CD4-positive, alpha-beta T cell (primary cell): ENCODE measurements at places on chromosomes 6 and 20.

GRCh38 chr20:5991623-5992441 is 41.4 kb downstream of the MCM8 start:
- no peak for DNase-seq

- no peak for DNase-seq
Measured at GRCh38 chr6:135075018-135075417, 20.4 kb upstream of the HBS1L start.

GRCh38 chr6:151440498-151440897 is 11.4 kb downstream of the RMND1 start:
- no peak for DNase-seq

DNA sequence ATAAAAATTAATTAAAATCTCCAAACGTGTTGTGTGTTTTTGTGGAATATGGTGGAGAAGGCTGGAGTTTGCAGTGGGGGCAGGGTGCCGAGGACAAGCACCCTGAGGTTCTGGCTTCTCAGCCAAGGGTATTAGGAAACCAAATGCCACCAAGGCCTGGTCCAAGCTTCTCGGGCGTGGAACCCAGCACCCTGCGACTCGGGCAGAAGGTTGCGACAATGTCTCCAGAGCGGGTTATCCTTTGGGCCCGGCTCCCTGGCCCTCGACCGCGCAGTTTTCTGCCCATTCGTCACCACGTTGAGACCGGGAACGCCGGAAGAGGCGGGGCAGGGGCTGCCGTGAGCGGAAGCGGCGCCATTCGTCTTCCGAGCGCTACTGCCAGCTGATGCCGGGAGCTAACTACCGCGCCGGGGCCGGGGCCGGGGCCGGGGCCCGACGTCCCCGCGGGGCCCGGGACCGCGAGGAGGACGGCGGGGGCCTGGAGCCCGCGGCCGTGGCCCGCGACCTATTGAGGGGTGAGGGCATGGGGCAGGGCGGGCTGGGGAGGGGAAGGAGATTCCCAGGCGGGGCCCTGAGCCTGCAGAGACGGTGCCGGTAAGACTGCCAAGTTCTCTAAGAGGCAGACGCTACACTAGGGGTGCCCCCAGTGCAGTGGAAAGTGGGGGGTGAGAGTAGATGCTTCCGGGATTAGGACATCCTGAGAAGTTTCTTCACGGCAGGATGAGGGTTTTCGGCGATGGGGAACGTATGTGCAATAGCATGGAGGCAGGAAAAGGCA is at the start of gene RRP36:
RRP36 (plus strand) TSS at position 354 of the 778 bp plus-strand sequence; CDS start at position 386, 32 bp downstream.
- DNase-seq, result peak; percentile 57

- peak; percentile 40 for DNase-seq
Measured at GRCh38 chr6:143536461-143536865, 24.9 kb upstream of the FUCA2 start.

GRCh38 chr6:17086469-17086868 is 15.4 kb upstream of the STMND1 start:
- no peak for DNase-seq

- no peak for DNase-seq
Measured at GRCh38 chr6:1099264-1099663, 212.6 kb upstream of the FOXQ1 start.

DNA sequence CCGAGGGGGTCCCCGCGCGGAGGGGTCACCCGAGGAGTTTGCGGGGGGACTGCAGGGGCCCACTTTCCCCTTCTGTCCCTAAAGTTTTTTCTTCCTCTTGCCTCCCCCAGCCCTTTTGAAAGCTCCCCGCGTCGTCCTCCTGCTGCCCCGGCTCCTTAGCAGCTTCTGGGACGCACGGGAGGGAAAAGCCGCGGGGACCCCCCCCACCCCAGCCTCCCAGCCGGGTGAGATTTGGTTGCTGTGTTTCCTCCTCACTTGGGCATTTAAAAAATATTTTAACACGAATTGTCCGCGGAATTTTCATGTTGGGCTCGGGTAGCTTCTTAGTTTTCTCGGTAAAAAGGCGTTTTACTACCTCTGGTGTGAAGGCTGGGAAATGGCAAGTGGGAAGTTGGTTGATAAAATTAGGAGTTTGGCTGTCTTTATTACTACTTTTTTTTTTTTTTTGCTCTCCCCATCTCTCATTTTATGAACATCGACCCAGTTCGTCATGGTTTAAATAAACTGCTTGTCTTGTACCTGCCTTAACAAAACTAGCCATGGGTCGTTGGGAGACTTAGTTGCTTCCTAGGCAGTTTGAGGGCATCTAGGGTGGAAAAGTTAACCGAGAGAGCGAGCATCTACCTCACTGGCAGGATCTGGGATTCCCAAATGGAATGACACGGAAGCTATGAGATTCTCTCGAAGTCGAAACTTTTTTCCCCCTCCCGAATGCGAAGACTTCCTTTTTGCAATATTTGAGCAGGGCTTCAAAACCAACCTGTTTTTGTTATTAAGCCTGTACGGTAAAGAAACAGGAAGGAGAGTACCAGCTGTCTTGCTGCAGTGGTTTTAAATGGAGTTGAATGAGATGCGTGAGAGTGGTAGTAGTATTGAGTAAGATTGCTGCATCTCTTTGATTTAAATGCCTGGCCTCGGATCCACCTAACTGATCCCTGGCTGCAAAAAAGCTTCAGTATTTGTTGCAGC is 868 bp downstream of the NCOA3 start:
- DNase-seq, result peak; percentile 8

DNA sequence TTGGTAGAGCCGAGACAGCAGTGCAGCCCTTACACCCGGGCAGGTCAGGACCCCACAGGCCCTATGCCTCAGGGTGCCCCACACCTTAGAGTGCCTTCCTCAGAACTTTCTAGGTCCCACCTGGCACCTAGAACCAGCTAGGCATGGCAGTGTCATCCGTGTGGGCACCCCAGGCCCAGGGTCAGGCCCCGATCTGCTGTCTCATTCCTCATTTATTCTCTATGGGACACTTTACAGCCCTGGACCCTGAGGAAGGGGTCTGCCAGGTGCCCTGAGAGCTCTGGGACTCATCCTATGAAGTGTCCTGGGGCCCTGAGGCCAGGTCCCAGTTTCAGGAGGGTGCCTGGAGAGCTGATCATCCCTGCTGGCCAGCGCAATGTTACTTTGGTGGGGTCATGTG is 8.1 kb upstream of the BPI start:
- DNase-seq, result no peak

DNA sequence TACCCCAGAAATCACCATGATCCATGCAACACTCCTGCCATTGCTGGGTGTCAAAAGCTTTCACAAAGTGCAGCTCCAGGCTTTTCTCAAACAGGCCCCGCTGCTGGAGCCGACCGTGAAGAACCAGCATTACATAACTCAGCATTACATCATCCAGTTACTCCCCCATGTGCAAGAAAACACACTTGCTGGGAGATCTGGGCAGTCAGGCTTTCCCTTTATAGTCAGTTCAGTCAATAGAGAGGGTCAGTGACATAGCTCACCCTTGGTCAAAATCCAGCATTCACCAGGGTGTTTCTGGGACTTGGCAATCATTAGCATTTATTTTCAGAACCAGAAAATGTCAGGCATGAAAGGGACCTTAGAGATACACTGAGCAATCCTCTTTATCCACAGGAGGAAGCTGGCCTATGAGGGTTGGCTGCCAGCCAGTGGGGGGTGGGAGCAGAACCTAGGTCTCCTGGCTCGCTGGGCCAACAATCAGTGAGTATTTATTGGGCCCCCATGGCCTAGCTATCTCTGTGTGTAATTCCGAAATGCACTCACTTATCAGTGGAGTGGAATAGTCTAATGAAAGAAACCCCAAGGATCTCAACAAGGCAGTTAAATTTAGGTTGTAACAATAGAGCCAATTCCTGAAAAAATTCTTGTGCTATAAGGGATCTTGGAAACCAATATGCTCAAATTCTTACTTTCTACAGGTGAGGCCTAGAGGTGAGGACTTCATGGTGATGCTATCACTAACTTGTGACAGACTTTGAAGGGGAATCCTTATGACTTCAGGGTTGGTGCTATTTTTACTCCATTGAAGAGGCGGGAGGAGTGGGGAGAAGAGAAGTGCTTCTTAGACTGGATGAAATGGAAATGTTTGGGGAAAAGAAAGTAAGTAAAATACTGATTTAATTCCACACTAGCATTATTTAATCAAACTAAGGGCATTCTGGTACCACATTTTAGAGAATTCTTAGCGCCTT is 54.6 kb downstream of the LYRM4 start:
- DNase-seq, result no peak

DNA sequence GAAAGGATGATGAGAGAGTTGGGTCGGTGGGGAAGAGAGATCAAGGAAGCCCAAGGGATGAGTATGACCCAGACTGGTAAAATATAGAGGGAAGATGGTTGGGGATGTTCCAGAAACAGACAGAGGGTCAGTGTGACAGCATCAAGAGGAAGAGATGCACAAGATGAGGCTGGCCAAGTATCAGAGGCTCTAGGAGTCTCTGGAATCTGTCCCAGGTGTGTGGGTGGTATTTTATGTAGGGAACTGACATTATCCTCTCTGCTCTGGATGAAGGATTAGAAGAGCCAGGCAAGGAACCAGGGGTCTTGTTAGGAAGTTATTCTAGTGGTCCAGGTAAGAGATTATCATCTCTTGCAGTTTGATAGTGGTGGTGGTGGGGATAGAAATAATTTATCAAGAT is 3.6 kb downstream of the PAK5 start:
- DNase-seq, result no peak

DNA sequence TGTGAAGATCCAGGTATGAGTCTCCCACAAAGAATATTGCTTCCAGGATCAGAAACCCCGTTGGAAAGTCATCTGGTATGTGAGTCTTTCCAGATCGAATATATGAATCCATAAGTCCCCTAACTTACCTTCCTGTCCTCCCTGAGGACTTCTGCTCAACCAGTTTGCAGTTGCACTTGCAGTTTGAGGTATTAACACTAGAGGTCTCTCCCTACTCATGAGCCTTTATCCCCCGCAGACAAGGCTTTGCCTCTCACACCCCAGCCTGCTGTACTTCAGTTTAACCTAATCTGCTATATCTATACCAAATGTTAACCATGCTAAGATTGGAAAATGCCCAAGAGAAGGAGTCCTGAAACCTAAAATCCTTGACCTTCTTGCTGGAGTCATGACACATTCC is 135.3 kb upstream of the DEFB112 start:
- DNase-seq, result no peak

- no peak for DNase-seq
Measured at GRCh38 chr20:1225263-1225782, 521 bp upstream of the RAD21L1 start.

DNA sequence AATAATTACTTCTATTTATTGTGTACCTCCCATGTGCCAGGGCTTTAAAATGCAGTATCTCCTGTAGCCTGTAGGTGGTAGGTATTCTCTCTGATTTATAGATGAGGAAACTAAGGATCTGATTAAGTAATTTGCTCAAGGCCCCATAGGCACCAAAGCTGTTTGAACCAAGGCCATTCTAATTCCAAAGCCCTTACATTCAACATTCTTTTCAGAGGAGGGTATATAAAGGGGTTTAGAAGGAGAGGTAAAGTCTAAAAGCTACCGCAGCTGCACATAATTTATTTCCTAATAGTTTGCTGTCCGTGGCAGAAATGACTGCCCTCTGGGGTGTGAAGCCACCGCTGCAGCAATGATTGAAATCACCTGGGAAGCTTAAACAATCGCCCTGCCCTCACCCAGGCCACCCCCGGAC is 95.0 kb upstream of the FAM8A1 start:
- no peak for DNase-seq

GRCh38 chr6:121584586-121585369 is 149.3 kb downstream of the GJA1 start:
- no peak for DNase-seq

- no peak for DNase-seq
Measured at GRCh38 chr6:25042036-25042521, 106.3 kb upstream of the RIPOR2 start.

DNA sequence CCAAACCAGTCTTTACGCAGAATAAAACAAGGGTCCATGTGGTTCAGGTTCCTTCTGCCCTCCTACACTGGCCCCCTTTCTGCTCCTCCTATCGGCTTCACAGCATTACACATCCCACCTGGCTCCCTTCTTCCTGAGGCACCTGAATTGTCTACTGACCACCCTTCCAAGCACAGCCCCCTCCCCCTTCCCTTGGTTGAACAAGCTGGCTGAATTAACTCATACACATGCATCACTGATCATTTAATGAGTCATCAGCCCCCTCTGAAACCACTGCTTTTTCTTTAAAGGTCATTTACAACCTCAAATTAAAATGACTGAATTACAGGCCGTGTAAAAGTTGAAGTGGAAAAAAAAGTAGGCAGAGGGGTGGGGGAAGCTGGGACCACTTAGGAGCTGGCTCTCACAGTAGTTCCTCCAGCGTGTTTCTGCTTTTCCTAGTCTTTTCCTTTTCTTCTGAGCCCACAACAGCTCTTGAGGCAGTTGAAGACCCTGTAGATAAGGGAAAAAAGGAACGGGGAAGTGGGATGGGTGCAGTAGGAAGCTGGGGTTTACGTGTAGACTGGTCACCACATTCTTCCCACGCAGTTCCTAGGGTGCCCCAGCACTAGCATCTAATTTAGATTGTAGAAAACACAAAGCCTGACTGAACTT is 67.6 kb downstream of the FYN start:
- DNase-seq, result peak; percentile 52

GRCh38 chr20:52004715-52005114 is 186.9 kb downstream of the ZFP64 start:
- DNase-seq, result no peak

GRCh38 chr20:2332711-2333110 is 36.9 kb downstream of the TGM3 start:
- DNase-seq, result no peak

DNA sequence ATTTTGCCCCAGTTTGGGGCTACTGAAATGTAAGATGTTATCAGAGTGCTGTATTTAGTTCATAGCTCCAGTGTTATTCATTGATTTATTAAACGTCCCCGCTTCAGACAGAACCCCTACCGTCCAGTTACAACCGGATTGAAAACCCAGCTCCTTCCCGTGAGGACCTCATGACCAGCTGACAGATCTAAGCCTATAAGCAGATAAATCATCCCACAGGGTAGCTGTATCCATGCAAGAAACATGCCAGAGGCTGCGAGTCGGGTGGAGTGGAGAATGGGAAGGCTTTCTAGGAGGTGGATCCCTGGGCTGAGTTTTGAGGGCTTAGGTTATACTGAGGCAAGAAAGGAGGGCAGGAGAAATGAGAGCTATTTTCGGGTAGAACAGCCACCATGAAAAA is 260.0 kb downstream of the ARID1B start:
- no peak for DNase-seq

GRCh38 chr20:44219170-44219730 is 8.7 kb upstream of the OSER1 start:
- no peak for DNase-seq

GRCh38 chr20:25548613-25549086 is 36.7 kb downstream of the NINL start:
- DNase-seq, result no peak

DNA sequence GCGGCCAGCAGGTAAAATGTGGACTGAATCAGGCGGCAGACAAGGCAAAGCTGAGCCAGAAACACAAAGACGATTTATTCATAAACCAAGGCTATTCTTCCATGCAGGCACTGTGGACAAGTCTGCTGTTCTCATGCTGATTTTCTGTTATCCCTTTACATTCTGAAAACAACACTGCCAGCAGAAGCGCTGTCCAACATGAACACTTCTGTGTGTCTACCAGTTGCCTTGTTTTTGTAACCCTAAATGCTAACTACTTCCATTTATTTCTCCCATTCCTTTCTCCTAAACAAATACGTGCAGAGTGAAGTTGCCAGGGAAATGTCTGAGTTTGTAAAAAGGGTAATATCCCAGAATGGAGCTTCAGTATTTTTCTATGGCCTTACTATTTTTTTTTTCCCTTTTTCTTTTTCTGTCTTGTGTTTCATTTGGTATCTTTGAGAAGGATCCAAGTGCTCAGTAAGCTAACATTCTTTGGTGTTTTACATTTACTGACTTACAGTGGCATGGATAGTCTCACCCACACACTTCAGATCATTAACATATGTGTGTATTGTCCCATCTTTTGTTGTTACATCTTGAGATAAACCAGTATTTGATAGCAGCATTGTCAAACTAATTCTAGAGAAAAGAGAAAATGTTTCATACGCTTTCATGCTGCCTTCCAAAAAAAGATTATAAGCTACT is 1308.9 kb upstream of the MAP3K7 start:
- no peak for DNase-seq
